Stimulated activated CD8-positive, alpha-beta memory T cell treated with anti-CD3 and anti-CD28 coated beads, Interleukin-4, amount 100 ng/mL, for 1 hour (primary cell): ENCODE measurements at places on chromosomes 3 and 15.

DNA sequence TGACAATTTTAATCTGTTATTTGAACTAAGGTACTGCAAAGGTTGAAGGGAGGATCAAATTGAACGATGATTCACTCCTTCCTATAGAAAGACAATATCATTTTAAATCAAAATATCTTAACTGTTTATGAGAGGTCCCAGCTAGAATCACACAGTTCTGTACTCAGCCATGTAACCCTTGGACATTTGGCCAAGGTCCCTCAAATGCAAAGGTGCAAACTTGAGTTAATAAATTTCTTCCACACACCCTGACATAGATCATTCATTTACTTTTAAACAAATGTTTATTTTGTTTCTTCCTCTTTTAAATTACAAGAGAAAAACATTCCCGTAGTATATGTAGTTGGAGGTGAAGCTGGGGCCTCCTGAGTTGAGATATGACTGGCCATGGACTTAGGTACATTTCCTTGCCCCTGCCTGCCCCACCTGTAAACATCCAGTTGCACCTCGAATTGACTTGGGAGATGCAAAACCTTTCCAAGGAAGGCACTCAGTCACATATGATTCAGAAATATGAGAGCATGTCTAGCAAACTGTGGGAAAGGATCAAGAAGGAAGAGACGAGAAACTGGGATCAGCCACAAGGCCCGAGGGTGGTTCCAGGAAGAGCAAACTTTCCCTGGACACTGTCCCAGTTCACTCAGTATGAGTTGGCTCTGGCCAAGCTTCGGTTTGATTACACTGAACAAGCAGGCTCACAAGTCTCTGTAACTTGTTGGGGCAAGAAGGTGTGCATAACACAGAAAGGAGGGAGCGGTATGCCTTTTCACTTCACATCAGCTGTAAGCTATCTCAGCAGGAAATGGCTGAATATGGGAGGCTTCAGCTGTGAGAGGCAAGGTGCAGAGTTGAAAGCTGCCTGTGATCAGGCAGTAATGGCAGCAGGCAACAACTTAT lies 6.7 kb downstream of the TNFSF10 start:
- no peak for DNase-seq

DNA sequence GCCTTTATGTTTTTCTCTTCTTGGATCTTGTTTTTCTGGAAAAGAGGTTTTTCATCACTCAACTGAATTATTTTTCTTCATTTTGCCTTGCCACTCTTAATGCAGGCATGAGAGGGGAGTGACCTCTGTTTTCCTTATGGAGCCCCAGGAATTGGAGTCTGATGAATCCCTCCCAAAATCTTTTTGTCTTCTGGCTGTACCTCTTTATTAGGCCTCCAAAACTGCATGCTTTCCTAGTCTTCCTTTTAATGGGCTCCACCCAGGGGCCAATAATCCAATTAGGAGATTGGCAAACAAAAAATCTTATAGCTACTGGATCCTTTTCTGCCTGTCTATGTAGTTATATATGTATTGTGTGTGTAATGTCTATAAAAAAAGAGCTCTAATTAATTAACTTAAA lies 192.4 kb upstream of the PEX5L start:
- DNase-seq: no peak

- no peak for DNase-seq
These were observed 25.7 kb upstream of the GOLIM4 start for GRCh38 chr3:168121184-168122017.

DNA sequence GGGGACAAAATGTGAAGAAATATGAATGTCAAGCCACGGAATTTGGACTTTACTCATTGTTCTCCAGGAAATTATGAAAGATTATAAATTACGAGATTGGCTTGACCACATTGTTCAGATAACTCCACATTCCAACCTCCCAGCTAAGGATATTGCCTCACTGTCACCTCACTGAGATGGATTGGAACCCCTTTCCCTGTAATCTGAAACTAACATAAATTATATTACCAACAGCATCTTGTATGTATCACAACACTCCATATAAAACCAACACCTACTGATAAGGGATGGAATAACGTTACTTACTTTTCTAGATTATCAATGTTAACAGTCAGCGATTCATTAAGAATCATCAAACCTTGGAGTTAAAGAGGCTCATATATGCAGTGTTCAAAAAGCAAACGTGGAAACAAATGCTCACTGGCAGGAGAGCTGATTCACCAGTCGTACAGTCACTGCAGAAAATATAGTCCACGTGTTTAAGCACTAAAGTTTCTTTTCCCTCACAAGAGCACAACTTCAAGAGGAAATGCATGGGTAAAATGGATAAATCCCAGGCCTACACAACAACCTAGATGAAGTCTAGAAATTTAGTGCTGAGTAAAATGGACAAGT lies 451.5 kb downstream of the FGF12 start:
- no peak for DNase-seq

- no peak for DNase-seq
These were observed 89.7 kb upstream of the CGNL1 start for GRCh38 chr15:57286446-57287122.

DNA sequence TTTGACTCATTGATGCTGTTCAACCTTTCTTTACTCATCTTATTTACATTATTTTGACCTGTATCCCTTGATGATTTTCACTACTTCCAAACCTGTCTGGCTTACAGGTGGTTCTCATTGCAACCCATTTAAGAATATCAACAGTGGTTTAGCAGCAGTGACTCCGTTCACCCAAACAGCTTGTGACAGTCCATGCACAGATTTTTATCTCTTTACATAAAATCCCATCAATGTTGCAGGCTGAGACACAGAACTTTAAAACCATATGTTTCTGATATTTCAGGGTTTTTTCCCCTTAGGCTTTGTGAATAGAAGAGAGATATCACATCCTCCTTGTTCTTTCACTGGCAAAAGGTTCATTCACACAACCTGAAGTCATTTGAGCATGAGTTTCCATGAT lies 149.1 kb upstream of the CDIN1 start:
- DNase-seq: no peak

DNA sequence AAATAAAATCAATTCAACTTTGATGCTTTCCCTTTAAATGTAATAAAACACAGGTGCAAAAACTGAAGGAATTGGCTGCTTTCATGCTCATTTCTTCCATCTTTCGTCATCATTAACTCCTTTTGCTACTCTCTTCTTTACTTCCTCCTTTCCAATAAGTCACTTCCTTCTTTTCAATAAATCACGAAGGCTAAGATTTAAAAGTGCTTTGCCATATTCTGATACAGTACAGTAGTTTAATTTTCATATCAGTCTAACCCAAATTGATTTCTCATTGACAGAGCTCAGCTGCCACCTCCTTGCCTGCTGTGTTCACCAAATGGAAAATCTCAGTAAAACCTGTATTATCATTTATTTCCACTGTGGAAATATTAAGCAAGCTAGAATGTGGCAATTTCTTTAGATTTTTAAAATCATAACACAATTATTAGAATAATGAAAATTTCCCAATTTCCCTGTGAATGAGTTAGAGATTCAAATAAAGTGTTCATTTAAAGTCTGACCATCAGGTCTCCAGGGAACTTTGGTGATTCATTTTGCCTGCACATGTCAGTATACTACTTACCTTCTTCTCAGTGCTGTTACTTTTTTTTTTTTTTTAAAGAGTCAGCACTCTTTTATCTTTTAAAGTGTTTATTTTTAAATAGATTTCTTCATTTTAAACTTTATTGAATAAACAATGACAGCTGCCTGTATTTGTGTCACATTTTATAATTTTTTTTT lies 41.6 kb downstream of the NANOGP8 start:
- no peak for DNase-seq

- no peak for DNase-seq
These were observed 354.4 kb downstream of the NTRK3 start for GRCh38 chr15:87901926-87902690.

DNA sequence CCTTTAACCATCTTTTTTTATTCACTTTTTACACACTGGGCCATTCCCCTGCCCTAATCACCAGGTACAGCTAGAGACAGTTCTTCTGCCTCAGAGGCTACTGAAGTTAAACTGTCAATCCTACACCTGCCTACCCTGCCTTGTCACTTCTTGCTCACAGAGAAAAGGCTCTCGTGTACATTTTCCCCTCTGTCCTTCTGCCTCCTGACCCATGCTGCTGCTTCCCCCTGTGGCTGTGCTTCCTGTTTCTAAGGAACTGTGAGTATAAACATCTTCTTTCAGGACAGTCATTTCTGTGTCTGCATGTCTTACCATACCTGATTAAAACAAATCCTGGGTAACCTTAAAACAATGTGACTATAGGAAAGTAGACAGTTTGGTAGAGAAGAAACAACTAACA lies 236.4 kb upstream of the MRPL3 start:
- DNase-seq: no peak

- no peak for DNase-seq
These were observed 273.3 kb downstream of the NSUN3 start for GRCh38 chr3:94336046-94336753.

DNA sequence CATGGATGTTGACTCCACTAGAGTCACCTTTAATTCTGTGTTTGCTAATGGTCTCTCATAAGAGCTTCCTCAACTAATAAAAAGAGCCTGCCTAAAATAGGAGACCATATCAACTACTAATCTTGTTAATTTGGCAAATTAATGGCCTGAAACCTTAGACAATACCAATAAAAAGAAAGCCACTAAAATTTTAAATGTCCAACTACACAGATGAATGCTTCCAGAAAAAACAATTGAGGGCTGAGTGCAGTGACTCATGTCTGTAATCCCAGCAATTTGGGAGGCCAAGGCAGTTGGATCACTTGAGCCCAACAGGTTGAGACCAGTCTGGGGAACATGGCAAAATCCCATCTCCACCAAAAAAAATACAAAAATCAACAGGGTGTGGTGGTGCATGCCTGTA lies 230.9 kb downstream of the NSUN3 start:
- no peak for DNase-seq

DNA sequence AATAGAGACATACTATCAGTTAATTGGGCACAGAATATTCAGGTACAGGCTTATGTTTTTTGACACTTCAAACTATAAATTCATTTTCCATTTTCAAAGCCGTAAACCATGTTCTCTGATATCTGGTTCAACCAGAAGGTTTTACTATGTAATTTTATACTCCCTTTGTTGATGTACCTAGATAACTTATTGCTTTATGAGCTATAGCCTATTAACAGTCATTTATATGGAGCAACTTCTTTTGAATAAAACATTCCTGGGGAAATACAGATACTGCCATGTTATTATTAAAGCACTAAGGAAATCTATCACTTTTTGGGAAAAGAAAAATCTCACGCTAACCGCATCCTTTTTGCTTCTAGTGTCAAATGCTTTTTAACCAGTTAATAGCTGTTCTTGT lies 505.6 kb downstream of the PYDC2 start:
- DNase-seq: no peak

- no peak for DNase-seq
These were observed 17.0 kb upstream of the MUC4 start for GRCh38 chr3:195828762-195829161.

- no peak for DNase-seq
These were observed 14.9 kb downstream of the SOX2 start for GRCh38 chr3:181726351-181727330.

DNA sequence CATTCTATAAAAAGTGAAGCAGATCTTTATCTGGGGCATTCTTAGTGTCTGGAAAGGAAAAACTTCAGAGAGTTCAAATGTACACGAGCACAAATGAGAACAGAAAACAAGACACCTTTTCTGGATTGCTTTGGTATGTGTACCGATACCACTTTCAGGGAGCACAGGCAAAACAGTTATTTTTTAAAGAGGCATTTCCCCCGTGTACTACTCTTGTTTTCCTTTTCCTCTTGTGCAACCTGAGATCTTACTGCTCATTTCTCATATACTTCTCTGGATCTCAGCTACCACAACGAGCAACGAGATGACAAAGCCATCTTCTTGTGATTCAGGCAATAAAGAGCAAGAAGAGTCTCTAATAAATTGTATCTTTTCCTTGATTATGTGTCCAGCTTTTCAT lies 463.6 kb downstream of the SHQ1 start:
- no peak for DNase-seq

DNA sequence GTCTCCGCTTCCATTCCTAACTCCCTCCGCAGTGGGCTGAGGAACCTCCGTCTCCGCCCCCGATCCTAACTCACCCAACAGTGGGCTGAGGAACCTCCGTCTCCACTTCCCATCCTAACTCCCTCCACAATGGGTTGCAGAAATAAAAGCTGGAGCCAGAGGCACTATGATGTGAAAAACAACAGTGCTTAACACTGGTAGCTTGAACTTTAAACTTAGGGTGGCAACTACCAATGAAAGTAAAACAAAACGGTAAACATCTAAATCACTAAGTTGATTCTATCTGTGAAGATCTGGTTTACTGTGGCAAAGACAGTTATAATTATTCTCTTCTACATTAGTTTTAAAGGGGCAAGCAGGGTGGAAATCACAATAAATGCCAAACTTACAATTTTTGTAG lies 25.9 kb upstream of the GP5 start:
- DNase-seq: no peak

DNA sequence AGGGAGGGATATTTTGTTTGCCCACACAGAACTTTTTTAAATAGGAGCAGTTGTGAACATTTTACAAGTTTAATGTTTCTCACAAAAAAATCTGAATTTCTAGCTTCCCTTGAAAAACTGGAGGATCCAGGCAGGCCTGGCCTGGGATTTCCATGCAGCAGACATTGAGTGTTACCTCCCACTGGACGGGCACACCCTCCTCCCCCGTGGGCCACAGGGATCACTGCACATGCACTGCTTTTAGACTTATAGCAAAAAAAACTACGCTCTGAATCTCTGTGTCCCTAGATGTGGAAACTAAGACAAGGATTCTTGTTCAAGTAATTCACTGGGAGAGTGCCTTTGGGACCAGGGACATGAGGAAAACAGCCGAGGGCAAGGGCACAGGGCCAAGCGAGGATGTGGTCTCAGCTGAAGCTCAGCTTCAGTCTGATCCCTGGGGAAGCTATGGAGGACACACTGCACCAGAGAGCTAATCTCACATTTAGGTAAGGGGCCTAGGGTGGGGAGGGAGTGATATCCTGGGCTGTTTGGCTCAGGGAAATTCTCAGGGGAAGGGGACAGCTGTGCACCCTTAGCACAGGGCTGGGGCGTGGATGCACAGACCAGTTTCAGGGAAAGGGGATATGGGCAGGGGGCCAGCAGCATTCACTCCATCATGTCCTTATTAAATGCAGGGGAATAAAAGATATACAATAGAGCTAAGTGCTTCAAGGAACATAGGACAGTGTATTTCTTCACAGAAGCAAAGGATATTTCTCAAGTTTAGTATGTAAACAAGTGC lies 46.0 kb downstream of the FSIP1 start:
- no peak for DNase-seq
